Fibroblast of lung (primary cell): ENCODE measurements at places on chromosomes 1 and 21.
A peak's percentile ranks its signal among the peaks of the same experiment; 100 is the strongest.

GRCh38 chr1:166924823-166925541, 48.9 kb upstream of the TADA1 start:
- DNase-seq, result no peak

- DNase-seq, result peak; percentile 14
These were observed 7.5 kb downstream of the S100A11 start for GRCh38 chr1:152029144-152029928.

GRCh38 chr1:109637446-109637845, 17.8 kb downstream of the AMPD2 start:
- no peak for DNase-seq

DNA sequence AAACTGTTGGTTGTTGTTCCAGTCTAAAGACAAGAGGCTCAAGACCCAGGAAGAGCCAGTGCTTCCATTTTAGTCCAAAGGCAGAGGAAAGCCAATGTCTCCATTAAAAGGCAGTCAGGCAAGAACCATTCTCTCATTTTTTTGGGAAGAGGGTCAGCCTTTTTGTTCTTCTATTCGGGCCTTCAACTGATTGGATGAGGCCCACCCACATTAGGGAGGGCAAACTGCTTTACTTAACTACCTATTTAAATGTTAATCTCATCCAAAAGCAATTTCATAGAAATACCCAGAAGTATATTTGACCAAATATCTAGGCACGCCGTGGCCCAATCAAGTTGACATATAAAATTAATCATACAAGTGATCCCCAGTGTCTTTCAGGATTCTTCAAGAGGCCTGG, 104.4 kb upstream of the SYT6 start:
- no peak for DNase-seq

DNA sequence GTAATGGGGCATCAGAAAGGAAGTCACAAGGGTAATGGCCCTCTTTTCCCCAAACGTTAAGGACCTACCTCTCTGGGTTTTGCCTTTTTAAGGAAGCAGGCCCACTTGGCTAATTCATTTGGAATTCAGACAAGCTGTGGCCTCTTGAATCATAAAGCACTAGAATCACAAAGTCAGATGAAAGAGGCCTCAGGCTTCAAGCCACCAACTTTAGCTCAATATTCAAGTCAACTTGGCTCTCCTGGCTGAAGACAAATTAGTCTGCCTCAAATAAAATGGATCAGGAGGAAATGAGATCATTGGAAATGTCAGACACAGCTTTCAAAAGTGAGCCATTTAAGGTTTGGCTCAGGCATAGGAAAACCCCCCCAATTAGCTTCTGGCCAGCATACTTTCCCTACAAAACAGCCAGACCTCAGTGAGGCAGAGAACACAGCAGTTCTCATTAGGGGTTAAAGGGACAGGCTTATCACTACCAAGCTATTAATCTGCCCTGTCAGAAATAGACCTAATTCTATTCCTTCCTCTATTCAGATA, 34.3 kb downstream of the SLC35D1 start:
- peak; percentile 45 for DNase-seq
